AG10803 (cell line): ENCODE measurements at places on chromosomes 13 and 19.

- DNase-seq: peak; percentile 45
These were observed 265.9 kb downstream of the MYO16 start for GRCh38 chr13:108895220-108895704.

DNA sequence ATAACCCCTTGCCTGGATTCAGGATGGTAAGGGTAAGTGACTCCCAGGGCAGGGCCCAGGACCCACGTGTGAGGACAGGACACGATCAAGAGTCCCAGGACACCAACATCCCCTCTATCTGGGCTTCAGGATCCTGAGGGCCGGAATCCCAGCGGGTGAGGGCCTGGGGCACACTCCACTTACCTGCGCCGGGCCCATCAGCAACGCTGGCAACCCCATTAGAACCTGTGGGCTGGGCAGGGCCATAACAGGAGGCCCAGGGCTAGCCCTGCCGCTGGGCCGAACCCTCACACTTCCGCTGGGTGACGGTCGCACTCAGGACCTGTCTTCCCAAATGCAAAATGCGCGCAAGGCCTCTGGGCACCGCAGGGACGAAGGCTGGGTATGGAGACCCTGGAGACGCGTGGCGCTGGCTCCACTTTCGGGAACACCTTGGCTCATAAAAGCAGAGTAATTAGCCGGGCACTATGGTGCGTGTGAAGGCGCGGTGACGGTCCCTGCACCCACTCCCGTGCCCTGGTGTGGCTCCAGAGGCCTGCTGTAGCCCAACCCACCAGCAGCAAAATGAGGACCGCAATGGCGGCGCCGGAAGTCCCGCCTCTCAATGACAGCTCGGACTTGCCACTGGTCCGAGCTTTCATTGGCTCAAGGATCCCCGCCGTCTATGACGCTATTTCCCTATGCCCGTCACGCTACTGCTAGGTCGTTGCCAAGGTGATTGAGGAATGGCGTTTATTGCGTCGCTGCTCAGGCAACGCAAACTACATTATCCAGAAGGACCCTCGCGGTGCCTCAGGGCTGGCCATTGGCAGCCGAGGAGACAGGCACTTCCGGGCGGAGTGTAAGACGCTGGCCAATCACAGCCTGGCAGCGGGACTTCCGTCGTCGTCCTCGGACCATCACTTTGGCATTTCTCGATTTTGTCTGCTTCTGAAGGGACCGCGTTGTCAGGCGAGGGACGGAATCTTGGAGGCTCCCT lies at the start of gene ZNF132:
ZNF132 (minus strand) TSS at position 578 of the 979 bp plus-strand sequence; CDS start at position 246, 332 bp downstream.
- peak; percentile 100 for DNase-seq

DNA sequence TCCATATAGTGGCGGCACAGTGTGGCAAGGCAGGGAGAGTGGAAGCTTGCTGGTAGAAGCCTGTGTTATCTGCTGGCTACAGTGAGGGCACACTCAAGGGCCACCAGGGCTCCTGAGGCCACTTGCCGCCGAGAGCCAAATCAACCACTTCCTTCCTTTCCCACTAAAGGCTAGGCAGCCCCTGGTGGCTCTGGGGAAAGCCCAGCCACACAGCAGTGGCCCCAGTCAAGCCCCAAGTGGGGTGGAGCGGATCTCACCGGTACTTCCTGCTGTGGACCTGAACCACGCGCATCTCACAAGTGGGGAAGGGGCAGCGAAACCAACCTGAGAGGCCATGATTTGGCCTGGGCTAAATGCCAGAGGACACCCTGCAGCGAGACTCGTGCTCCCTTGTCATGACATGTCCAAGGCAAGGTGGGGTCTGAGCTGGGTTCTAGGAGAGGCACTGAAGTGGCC lies 21.9 kb upstream of the SLC35E1 start:
- no peak for DNase-seq

DNA sequence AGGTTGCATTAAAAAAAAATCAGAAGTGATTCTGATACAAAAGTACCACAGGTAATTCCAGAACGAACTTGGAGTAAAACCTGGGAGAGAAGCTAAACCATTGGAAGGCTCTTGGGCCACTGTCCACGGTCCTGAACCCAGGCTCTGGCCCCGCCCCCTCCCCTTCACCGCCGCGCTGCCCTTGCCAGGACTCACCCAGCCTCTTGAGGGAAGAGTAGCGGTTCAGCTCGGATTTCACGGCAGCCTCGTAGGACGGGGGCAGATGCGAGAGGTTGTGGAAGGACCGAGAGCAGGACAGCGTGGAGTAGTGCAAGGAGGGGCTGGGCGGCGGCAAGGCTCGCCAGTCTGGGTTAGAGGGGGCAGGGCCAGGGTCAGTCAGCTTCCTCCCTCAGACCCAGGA lies 5.7 kb downstream of the SHISA7 start:
- DNase-seq: peak; percentile 39

GRCh38 chr13:60701895-60702294 lies 304.9 kb downstream of the TDRD3 start:
- no peak for DNase-seq

DNA sequence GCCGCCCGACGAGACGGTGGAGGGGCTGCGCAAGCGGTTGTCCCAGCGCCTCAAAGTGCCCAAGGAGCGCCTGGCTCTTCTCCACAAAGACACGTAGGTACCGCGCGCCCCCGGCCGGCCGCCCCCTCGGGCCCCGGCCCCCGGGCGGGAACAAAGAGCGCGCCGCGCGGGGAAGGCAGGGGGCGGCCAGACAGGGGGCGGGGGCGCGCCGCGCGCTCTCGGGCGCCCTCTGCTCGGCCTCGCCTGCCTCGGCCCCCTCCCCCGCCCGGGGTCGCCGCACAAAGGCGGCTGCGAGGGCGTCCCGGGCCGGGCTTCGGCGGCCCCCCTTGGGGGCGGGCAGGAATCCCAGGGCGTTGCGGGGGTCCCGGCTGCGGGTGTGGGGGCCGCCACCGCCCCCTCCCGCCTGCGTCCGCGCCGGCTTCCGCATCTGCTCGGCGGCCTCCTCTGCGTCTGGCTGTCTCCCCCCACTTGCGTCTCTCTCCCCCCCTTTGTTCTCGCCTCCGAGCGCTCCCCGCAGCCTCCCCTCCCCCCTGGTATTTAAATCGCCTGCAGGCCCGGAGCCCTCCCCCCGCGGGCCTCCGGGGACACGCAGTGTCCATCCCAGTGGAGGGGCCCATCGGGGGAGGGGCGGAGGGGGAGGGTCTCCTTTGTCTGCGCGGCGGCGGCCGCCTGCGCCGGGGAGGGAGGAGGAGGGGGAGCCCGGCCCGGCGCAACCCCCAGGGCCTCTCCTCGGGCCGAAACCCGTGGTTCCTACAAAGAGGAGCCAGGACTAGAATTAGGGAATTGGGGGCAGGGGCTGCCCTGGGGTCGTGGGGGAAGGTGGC lies 2.3 kb downstream of the MIDN start:
- peak; percentile 69 for DNase-seq

DNA sequence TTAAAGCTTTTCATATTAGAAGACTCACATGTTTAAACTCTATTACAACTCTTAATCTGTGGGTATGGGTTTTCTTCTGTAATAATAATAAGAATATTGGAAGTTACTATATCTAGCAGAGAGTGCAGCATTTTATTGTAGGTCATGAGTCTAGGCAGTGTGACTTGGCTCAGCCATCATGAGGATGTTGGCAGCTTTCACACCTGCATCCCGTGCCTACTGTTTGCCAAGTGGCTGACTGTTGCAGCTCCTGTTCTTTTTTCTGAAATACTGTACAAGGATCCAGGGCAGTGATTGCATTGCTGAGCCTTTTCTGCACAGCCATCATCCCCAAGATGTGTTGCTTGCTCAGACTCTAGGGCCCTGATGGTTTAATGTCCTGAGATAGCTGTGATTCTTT lies 47.4 kb downstream of the MTUS2 start:
- DNase-seq: no peak
